Activated T-helper 1 cell treated with anti-CD3 and anti-CD28 coated beads, Interleukin-2, amount 50 U/mL, for 16 hours (primary cell): ENCODE measurements at places on chromosomes 7 and 10.

DNA sequence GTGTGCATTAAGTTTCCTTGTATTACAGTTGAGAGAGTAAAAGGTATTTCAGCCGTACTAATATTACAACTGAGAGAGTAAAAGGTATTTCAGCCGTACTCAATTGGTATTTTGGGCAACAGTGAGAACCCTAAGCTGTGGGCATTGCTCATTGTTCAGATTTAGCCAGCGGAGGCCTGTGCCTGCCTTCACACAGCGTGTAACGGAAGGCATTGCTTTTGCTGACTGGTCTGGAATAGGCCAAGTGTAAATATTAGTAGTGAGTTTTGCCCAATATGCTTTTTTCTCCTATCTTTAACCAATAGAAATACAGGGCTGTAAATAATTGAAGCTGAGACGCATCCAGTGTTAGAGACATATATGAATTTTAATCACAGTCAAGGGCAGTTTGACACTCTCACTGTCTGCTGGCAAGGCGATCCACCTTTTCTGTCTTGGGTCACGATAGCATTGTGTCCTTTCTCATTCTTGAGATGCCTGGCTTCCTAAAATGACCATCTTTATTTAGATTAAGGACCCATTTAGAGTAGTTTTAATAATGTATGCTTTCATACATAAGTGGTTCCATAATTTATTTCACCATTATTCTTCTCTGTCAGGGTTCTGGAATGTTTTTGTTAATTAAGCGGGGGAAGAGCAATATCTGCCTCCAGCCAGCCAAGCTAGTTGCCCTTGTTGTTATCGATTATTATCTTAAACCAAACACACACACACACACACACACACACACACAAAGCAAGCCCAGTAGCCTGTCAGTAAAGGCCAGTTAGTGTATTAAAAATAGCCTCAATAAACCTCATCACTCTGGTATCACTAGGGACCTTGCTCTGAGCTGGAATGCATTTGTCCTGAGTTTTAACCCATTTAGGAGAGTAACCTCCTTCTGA lies 130.7 kb downstream of the CELF2 start:
- DNase-seq, result no peak

- no peak for DNase-seq
These were observed 49.1 kb downstream of the ASB4 start for GRCh38 chr7:95534796-95535195.

DNA sequence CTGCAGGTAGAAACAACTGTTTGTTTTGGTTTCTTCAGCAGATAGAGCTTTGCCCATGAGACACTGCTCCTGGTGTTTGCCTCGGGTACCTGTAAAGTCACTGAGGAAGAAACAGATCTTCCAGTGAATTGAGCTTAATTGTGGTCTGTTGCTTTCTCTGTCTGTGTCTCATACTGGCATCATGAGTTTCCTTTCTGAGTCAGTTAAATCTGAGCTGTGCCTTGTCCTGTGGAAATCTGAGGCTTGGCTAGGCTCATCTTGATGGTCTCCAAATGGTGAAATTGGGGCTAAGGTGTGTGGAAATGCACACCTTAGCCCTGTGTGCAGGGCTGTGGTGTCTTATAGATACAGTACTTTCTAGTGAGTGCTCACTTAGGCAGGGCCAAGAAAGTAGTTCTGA lies 67.4 kb downstream of the GBF1 start:
- DNase-seq, result no peak

- DNase-seq, result no peak
These were observed 92.7 kb downstream of the LANCL2 start for GRCh38 chr7:55457801-55458200.

DNA sequence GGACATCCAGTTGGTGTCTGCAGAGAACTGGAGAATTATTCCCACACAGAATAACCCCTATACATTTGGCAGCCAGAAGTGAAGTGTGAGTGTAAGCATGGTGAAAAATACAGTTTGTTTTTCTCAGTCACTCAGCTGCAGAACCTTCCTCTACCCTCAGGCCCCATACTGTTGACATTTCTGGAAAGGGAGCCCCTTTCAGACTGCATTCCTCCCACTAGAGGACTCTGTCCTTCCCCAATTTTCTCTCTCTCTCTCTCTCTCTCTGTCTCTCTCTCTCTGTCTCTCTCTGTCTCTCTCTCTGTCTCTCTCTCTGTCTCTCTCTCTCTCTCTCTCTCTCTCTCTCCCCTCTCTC lies 86.8 kb upstream of the STEAP1B start:
- DNase-seq, result no peak
